GM12892 (cell line): ENCODE measurements at places on chromosomes 7 and 10.

- no peak for DNase-seq
These were observed 86.6 kb upstream of the CYTH3 start for GRCh38 chr7:6359021-6359420.

DNA sequence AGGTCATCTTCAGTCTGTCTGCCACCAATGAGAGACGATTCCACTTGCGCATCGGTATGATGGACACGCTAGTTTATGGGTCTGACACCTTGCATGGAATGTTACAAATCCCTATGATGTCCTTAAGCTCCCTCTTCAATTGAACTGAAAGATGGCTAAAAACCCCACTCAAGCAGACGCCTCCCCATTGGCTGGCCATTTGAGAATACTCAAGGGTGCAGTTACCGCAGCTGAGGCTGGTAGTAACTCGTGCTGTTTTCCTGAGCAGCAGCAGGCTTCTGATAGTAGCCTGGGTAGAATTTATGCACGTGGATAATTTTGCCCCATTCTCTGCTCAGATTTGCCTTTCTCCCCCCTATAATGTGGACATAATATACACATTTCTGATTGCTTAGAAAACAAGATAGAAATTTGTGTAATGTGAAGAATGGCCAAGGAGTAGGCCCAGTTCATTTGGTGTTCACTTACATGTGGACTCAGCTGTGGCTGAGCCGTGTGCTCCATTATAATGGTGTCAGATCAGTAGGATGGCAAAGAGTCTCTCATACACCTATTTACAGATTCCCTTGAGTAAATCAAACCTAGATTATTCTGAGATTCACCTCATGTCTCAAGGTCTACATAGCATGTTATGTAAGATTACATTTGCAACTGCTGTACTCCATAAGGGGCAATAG is 142.8 kb downstream of the HIBADH start:
- no peak for DNase-seq

DNA sequence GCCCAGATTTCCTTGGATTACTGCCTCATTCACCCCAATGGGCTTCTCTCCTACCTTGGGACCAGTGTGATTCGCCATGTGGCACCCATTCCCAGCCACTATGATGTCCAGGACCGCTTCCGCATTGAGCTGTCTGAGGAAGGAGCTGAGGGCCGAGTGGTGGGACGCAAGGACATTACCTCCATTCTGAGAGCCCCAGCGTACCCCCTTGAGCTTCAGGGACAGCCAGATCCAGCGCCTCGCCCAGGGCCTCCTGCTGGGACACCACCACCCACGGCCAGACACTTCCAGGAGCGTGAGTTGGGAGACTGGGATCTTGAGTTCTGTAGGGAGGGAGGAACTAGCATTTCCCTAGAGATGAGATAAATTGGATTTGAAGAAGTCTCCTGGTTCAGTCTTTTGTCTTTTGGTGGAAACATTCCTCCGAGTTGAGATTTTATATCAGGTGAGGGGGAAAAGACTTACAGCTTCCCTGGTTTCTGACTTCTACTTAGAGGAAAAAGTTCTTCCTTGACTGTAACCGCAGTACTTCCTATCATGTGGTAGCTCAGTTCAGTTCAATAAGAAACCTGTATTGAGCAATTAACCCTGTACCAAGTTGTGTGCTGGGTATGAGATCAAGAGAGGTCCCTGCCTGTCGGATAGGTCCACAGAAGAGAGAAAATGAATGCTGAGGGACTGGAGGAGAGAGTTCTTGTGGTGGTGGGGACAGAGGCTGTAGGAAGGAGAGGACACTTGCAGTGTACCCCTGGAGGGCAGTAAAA is 1.3 kb downstream of the MOSPD3 start:
- no peak for DNase-seq

- no peak for DNase-seq
These were observed 33.3 kb downstream of the FOXK1 start for GRCh38 chr7:4715410-4715776.

GRCh38 chr7:66921396-66921917 is 432 bp downstream of the TMEM248 start:
- peak; percentile 26 for DNase-seq

GRCh38 chr10:59060852-59061251 is 115.6 kb upstream of the PHYHIPL start:
- no peak for DNase-seq

DNA sequence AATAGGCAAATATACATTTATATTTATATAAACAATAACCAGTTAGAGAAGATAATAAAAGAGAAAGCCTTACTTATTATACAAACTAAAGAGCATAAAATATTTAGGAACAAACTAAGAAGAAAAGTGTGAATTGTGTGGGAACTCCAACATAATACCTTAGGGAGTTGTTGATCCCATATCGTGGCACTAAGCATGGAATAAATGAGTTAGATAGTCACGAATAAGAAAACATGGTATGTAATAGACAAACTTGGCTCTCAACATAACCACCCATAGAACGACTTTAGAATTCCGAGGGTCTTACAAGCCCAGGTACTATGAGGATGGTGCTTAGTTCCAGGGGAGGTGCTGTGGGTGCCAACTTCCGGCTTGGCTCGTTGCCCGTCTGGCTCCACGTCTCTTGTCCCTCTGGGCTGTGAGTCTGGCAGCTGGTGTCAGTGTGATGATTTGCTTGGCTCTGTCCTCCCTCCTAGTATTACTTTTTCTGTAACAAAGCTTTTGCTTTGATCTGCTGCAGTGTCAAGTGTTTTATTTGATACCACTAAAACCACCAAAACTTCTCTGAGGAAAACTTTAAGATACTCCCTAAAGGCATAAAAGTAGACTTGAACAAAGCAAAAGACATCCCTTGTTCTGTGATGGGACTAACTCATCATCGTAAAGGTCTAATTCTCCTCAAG is 9.5 kb upstream of the RBM20 start:
- no peak for DNase-seq

DNA sequence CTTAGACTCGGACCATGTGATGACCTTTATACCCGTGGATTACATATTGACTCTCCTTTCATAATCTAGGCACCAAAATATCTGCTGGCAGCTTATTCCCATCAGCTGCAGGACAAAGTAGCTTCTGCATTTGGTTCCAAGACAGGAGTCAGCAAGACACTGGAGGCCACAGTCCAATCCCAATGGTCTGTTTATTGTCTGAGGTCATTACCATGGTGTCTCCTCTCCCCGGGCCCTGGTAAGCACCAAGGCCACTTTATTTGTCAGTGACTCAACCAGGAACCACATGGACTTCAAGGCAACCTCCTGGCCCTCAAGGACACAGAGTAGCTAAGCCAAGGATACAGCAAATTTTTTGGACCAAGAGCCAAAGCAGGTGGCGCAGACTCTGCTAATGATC is 36.1 kb downstream of the KCNMA1 start:
- DNase-seq = no peak

GRCh38 chr7:124413029-124413428 is 352.6 kb downstream of the GPR37 start:
- no peak for DNase-seq

- no peak for DNase-seq
These were observed 31.2 kb upstream of the ZNF438 start for GRCh38 chr10:31062856-31063255.

DNA sequence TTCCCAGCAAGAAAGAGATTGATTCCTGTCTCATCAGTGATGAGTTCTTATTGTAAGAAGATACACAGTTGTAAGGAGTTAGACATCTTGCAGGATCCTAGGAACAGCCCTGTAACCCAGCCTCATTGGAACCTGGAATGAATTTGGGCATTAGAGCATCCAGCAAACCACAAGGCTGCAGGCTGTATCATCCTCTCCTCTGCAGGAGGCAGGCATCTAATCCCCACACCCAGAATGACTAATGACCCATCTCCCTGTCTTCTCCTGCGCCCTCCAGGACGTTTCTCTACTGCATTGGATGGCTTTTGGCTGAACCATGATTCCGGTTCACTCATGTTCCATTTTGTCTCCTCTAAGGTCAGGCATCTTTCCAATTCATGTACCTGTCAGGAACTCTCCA is 233.9 kb downstream of the POU6F2 start:
- no peak for DNase-seq

- DNase-seq = no peak
These were observed 612.4 kb downstream of the TNS3 start for GRCh38 chr7:46969303-46970130.

GRCh38 chr7:146764458-146764857 is 647.9 kb downstream of the CNTNAP2 start:
- DNase-seq = no peak

DNA sequence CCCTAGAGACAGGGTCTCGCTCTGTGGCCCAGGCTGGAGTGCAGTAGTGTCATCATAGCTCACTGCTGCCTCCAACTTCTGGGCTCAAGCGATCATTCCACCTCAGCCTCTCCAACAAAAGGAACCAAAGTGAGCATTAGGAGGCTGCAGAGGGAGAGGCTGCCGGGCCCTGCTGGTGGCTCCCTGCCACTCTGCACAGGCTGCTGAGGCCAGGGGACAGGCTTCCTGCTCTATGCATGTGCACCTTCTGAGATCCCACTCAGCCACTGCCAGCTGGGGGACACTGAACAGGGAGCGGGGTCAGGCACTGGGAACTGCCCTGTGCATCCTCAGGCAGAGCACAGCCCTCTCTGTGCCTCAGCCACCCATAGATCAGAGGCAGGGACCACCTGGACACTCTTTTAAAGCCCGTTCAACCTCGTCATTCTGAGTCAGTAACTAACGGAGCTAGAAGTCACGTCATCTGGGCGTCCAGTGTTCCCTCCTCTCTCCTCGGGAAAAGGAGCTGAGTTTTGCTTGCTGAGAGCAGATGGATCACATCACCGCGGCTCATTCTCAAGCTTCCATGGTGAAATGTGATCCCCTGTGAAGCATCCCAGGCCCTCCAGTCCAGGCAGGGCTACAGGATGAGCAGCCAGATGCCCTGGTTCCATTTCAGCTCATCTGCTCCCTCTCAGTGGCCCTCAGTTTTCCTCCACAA is 109.6 kb downstream of the MYL10 start:
- DNase-seq = no peak

GRCh38 chr10:80408242-80409101 is at the start of gene PRXL2A:
PRXL2A (plus strand) TSS chr10:80408551; CDS start chr10:80420468, 11,917 bp downstream.
- DNase-seq = peak; percentile 94

DNA sequence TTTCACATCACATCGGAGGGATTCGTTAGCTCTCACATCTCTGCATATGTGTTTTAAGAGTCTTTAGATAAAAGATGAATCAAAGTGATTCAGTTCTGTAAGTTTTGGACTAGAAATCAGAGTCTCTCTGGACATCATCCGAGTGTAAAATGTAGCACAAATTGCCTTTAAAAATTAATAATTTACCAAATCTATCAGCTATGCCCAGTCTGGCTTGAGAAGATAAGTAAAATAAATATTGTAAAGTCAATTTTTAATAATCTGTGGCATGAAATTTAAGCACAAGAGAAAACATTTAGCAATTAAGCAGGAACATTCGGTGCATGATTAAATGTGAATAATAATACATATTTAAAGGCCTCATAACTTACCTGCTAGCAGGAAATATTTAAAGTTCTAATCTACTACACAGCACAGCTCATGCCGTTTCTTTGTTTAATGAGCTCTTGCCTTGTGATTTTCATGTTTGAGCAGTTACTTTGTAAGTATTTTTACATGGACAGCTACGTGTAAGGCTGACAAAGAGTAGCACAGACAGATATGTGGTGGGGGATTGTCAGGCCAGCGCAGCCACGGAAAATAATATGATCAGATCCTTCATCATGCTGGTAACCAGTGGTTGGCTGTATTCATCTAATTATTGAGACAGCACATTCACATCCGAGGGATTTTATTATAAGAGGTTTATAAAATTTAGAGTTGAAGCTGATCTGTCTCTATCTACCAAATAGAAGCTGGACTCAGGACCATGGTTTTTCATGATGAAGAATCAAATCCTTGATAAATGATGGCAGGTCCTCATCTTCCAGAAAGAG is 317.3 kb downstream of the ADARB2 start:
- no peak for DNase-seq

DNA sequence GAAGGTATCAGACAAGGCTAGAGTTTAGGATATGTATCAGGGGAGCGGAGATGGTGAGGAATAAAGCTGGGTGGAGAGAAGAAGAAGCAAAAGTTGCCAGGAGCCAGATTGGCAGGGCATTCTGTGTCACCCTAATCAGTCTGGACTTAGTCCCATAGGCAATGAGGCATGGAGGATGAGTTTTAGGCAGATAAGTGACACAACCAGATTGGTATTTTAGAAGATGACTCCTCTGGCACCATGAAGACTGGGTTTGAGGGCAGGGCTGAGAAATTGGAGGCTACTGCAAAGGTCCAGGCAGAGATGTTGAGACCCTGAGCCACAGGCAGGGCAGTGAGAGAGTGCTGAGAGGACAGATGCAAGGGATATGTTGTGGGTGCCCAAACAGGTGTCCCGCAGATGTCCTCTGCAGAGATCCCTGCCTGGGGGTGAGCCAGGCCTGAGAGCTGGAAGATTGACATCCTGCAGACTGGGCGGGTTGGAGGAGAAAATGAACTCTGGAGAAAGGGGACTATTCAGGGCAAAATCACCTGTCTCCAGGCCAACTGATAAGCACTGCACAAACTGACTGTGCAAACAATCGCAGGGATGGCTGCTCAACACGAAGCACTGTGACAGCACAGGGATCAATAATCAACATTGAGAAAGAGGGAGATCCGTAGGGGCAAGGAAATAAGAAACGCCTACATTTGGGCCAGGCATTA is 11.9 kb upstream of the HABP2 start:
- no peak for DNase-seq

DNA sequence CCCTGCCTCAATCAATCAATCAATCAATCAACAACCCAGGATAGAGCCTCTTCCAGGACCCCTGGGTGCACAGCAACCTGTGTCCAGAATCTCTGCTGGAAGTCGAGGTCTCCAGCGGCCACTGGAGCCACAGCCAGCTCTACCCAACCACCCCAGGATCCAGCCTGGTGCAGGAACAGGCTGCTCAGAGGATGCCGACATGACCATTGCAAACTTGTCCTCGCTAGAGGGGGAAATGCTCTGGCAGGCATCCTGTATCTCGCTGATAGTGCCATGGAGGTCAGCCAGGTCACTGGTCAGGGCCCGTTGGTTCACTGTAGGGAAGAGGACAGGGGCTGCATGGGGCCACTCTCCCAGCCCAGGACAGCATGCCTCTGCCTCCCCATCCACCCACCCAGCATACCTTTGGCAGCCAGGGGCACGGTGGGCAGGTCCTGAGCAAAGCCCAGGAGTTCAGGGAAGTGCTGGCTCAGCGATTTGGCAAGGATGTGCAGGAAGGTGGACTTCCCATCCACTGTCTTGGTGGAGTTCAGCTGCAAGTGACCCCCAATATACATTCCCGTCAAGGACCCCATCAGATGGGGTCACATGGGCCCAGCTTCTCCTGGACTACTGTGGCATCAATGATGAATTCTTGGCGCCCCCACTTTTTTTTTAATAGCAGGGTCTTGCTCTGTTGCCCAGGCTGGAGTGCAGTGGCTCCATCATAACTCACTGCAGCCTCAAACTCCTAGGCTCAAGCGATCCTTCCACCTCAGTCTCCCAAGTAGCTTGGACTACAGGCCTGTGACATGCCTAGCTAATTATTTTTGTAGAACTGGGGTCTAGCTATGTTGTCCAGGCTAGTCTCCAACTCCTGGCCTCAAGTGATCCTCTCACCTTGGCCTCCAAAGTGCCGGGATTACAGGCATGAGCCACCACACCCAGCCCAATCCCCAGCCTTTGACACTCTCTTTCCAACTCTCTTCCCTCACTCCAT is 49.4 kb downstream of the GRID2IP start:
- no peak for DNase-seq

- no peak for DNase-seq
These were observed 49.4 kb downstream of the FRMPD2 start for GRCh38 chr10:48224979-48225560.

GRCh38 chr10:75620356-75620755 is 188.9 kb downstream of the LRMDA start:
- DNase-seq = no peak
